Substantia nigra (tissue), 51 donors: ENCODE measurements at places on chromosomes 7 and 10.

GRCh38 chr10:78301481-78301880, 267.8 kb downstream of the RPS24 start:
- no peak for DNase-seq

GRCh38 chr10:124640538-124641231, 103.5 kb downstream of the FAM53B start:
- no peak for DNase-seq

GRCh38 chr7:113705439-113705838, 213.4 kb downstream of the PPP1R3A start:
- no peak for DNase-seq

DNA sequence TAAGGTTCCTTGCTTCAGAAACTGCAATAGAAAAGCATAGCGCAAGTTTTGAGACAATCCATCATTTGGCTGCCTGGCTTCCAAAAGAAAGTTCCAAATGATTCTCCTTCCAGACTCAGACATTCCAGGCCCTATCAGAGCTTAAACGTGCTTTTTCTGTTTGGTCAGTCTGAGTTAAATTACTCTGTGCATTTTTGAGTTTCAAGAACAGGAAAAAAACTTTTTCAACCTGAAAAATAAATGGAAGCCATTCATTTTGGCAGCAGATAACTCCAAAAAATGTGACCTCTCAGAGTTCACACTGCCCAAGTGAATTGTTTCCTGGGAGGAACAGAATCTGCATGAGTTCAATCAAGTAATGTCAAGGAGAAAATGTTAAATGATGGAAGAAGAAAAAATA, 354.2 kb downstream of the CXCL12 start:
- no peak for DNase-seq

- no peak for DNase-seq
These were observed 52.2 kb upstream of the SMIM30 start for GRCh38 chr7:113170591-113170990.

DNA sequence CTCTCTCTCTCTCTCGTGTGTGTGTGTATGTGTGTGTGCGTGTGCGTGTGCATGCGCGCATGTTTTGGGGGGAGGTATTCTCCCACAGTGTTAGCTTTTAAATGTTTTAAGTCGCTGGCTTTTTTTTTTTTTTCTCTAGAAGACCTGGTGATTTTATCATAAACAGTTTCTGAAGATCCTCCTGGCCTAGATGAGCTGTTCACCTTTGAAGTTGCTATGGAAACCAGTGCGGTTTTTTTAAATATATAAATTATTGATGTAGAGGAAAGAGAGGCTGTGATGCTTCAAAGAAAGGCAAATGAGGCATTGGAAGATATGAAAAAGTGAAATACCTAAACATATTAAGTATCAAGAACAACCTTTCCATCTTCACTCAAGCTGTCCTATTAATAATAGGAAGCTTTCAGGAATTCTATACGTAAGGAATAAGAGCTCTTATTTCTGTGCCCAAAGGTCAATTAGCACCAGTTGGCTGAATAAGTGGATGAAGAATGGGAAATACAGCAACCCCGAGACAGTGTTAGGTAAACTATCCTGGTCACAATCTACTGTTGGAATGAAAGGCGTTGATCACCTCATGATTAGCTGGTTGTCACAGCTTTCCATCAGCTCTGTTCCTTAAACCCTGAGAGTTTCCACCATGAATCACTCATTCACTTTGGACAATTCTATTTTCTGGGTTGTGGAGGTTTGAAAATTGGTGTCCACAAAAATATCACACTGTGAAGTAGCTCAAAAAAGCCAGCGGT, 66.5 kb upstream of the SLC35G1 start:
- no peak for DNase-seq

DNA sequence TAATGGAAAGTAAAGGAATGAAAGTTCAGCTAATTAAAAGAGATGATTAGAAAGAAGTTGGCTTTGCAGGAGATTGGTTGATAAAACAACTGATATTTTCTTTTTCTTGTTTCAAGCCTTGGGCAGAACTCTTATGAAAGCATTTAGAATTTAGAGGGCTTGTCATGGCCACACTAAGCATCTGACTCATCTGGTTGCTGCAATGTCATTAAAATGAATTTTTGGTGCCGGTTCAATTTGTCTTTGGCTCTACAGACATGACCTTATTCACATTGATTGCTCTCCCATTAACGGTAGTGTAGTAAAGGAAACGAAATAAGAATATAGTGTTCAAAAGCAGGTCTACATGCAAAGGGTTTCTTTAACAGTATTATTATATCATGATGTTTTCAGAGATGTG, 1012.4 kb upstream of the C7orf33 start:
- no peak for DNase-seq

DNA sequence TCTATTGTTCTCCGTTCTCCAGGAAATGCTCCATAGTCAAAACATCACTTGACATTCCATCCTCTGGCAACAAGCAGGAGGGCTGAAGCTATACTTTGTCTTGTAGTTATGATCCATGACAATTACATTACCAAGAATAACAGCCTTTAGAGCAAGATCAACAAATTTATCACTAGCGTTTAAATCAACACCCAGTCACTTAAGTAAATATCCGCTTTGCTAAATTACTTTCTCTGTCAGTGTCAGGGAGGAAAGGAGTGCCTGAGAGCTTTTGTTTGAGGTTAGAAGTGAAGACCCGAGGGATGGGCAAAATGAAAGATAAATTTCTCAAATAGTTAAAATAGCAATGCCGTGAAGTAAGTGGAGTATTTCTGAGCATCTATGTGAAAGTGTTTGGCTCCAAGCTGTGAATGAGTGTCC, 236.1 kb upstream of the BMPER start:
- DNase-seq: no peak

- no peak for DNase-seq
These were observed 31.7 kb downstream of the ITPRID1 start for GRCh38 chr7:31545549-31545948.

DNA sequence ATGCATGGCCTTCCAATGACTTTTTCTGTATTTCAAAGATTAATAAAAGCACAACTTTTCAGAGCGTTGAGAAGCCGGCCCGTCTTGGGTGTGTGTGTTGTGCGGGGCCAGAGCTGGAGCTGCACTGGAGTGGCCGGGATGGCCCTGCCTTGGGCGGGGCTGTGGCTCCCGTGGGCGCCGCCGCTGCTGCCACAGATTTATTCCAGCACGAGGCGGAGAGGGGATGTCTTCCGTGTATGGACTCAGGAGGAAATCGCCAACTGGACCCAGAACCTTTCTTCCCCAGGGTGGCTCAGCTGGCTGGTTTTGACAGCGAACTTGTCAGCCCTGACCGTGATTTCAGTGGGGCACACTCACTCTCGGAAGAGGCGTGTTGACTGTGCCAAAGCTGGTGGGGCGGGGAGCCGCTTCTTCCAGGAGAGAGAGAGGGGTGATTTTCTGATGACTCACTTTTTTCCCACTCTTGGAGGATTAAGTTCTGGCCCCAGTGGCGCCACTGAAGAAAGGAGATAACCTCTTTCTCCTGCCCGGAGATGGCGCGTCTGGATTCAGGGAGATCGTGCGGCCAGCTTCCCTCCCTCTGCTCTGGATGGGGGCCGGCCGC, 72.4 kb downstream of the DNAJB6 start:
- no peak for DNase-seq

DNA sequence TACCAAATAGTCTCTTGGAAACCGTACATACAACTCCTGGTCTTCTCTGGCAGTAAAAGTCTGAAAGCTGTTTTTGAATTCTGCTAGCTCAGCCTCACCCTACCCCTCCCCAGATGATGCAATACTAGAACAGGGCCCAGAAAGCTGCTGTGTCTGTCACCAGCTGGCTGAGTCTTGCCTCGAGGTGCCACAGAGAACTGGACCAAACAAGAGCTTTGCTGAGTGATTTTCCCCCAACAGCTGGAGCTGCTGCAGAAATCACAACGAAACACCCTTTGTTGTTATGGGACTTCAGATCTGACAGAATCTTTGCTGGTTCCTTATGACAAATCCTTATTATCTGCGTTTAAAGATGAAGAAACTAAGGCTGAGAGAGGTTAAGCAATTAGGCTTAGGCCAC, 134.1 kb downstream of the SPAG6 start:
- peak; percentile 65 for DNase-seq

GRCh38 chr7:2101630-2102374, 130.9 kb downstream of the MAD1L1 start:
- DNase-seq: no peak

DNA sequence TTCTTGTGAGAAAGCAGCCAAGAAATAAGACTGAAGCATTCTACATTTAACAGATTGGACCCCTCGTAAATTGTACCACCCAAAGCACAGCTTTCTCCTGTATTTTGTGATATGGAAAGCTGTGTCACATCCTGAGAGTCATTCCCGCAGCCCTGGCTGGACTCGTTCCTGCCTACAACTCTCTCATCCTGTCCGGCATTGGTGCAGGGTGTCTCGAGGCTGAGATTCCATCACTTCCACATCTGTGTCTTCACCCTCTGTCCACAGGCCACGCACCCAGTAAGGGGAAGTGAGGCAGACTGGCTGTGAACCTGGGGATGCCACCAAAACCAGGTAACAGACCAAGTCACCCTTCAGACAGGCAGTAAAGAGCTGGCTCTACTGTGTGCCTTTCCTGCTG, 146.2 kb upstream of the KLF6 start:
- DNase-seq: no peak

DNA sequence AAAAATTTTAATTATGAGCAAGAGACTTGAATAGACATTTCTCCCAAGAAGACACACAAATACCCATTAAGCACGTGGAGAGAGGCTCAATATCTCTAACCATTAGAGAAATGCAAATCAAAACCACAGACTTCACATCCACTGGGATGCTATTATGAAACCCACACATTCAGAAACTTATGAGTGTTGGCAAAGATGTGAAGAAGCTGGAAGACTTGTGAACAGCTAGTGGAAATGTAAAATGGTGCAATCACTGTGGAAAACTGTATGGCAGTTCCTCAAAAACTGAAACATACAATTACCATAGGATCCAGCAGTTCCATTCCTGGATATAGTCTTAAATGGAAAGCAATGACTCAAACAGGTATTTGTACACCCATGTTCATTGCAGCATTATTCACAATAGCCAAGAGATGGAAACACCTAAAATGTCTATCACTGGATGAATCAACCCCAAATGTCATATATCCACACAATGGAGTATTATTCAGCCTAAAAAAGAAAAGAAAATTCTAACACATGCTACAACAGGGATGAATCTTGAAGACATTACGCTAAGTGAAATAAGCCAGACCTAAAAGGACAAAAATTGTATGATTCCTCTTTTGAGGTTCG, 53.5 kb upstream of the FRMD4A start:
- no peak for DNase-seq

GRCh38 chr7:134004829-134005505, 122.2 kb upstream of the LRGUK start:
- no peak for DNase-seq
